ENCODE measurements at places on chromosomes 2 and 18.

GRCh38 chr2:165895974-165896373 is 57.6 kb downstream of the TTC21B start:
- no peak for DNase-seq

DNA sequence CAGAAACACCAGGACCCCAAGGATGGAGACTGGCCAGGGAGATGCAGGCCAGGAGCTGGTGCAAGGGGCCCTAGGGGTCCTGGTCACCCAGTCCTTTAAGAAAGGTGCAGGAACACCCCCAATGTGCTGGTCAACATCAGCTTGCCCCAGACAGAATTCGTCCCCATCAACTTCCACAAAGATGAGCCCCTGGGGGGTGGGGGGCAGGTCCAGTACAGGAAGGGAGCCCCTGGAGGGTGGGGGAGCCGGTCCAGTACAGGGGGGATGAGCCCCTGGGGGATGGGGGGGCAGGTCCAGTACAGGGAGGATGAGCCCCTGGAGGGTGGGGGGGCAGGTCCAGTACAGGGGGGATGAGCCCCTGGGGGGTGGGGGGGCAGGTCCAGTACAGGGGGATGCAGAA is 160.7 kb upstream of the SALL3 start:
- no peak for DNase-seq

DNA sequence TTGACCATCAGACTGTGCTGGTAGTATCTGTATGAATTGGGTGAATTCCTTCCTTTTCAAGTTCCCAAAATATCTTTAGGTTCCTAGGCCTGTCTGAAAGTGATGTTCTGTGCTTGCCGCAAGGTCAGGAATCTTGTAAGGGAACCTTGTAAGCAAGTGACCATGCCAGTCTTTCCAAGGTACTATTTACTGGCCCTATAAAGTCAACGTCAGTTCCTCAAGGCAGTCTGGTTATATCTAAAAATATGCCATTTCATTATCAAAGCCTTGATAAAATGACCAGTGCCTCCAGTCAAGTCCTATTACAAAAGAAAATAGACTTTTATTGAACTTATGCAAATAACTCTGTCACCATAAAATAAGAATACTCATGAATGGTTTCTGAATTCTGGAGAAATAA is 88.4 kb upstream of the TPO start:
- no peak for DNase-seq

DNA sequence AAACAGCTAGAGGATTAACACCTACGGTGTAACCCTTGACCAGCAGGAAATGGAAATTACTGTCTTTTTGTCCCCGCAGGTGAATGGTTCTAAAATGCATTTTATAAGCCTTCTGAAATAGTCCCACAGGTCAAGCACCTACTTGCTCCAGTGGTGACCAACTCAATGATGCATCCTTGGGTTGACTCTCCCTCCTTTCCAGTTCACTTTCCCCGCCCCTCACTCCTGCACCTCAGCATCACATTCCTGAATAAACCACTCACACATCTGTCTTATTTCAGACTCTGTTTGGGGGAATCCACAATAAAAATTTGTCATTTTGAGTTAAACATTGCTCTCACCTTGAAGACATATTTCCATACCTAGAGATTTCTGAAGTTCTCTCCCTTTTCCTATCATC is 446.0 kb upstream of the TNP1 start:
- no peak for DNase-seq
